Bronchial epithelial cell (primary cell): ENCODE measurements at places on chromosomes 7 and 10.

- DNase-seq, result peak; percentile 68
Observed at GRCh38 chr10:99975942-99976809, 33.6 kb downstream of the DNMBP start.

- peak; percentile 18 for DNase-seq
Observed at GRCh38 chr7:158782761-158783401, 46.4 kb downstream of the ESYT2 start.

GRCh38 chr10:71063401-71063800 lies 149.0 kb upstream of the UNC5B start:
- DNase-seq, result no peak

- peak; percentile 50 for DNase-seq
Observed at GRCh38 chr7:13077466-13077865, 390.0 kb downstream of the ARL4A start.

DNA sequence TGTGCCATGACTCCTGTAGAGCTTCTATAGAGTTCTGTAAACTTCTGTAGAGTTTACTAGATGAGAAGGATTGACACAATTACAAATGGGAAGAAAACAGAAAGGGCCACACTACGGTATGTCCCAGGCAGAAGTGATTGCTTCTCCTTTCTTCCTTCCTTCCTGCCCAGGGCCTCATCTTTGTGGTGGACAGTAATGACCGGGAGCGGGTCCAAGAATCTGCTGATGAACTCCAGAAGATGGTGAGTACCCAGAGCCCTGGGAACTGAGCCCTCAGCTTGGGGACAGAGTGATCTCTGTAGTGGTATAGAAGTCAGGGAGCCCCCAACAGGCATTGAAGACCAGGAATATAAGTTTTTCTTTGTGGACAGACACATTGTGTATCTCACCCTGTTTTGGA lies 1.7 kb downstream of the ARF5 start:
- DNase-seq, result no peak

DNA sequence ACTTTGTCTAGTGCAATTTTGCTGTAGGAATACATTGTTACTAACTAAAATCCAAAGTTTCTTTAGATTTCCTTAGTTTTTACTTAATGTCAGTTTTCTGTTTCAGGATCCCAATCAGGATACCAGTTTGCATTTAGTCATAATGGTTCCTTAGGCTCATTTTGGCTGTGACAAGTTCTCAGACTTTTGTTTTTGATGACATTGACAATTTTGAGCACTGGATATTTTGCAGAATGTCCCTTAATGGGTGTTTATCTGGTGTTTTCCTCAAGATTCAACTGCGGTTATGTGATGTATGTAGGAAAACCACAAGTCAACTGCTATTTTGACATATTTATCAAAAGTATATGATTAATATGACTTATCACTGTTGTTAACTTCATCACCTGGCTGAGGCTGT lies 482.6 kb downstream of the PCDH15 start:
- no peak for DNase-seq

GRCh38 chr7:90933041-90933440 lies 331.2 kb upstream of the FZD1 start:
- no peak for DNase-seq

GRCh38 chr7:36648441-36648840 lies 75.9 kb downstream of the AOAH start:
- DNase-seq, result peak; percentile 62

DNA sequence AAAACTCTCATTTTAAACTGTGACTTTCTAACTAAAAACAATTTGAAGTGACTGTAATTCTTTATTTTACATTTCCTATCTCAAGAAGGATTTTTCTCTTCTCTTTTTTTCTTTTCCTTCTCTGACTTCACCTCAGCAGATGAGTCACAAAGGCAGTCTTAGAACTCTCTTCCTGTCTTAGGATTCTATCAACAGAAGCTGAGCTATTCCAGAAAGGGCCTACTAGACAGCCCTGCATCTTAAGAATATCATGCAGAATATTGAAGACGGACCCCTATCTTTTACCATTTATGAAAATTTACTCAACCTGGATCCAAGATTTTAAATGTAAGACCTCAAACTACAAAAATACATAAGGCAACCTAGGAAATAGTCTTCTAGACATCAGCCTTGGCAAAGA lies 365.7 kb upstream of the SEMA3C start:
- peak; percentile 81 for DNase-seq

DNA sequence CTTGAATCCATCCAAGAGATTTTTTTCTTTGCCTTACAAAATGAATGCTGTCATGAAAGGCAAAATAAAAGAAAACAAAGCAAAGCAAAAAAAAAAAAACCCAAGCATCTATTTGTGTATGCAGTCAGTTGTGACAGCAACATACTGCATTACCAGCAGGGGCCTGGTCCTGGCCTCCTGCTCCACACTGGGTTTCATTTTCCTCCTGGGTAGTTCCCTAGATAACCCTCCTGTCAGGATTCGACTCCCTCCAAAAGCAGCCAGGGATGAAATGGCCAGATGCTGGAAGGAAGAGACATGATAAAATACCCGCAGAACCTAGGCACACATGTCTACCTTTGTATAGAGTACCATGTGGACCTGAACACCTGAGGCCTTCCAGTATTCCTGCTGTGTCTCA lies 148.6 kb downstream of the NRCAM start:
- no peak for DNase-seq

GRCh38 chr10:86164174-86164774 lies 202.3 kb downstream of the GRID1 start:
- DNase-seq, result no peak

DNA sequence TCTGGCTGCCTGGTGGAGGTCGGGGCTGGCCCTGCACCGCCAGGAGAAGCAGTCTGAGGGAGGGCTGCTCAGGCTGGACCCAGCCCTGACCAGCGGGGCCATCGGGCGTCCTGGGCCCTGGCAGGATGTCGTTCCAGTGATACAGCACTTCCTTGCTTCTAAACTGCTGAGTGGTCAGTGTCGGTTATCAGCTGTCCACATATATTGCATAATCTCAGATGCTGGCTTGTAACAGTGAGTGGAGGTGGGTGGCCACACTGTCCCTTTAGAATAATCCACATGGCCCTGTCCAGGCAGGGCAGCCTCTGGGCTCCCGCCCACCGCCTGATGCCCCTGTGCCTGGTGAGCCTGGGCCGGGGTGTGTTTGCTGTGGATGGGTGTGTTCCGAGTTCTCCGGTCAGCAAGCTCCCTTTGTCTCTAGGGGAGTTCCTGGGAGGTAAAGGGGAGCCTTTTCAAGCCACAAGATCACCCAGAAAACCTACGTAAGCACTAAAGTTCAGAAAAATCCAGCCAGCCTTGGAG lies 86.1 kb downstream of the LHPP start:
- DNase-seq, result no peak

DNA sequence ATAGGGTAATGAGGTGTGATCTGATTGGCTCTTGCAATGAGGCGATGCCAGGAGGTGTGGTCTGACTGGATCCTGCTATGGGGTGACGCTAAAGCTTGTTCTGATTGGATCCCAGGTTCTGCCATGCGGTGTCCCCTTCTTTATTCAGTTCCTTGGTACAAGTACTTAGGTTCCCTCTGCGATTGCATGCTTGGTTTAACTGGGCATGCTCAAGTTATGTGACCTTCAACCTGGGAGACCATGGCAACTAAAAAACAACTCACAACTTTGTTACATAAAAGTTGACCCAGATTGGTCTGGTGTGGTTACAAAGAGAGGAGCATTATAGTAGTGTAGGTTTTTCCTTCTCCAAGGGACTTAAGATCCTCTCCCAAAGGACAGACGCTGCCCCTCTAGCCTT lies 49.5 kb upstream of the DNAJC1 start:
- no peak for DNase-seq

GRCh38 chr10:75014516-75015230 lies 96.8 kb upstream of the SAMD8 start:
- DNase-seq, result no peak

- DNase-seq, result no peak
Observed at GRCh38 chr7:66092654-66093053, 17.0 kb downstream of the ASL start.

- no peak for DNase-seq
Observed at GRCh38 chr7:4077980-4078379, 604.1 kb upstream of the FOXK1 start.

- DNase-seq, result peak; percentile 78
Observed at GRCh38 chr10:35423505-35424306, 87.4 kb downstream of the CCNY start.

DNA sequence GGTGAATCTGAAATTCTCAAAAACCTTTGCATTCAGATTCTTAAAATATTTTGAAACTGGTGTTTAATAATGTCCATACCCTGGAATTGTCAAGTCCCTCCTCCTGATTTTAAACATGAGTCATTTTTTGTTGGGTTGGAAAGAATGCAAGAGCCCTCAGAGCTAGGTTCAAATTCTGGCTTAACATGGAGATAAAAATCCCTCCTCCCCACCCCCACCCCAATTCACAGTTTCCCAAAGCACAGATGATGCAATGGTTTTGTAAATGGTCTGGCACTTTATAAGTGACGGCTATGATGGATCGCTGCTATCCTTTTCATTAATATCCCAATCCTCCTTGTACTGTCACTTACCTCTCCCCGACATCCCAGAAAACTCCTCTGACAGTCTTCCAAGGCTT lies 332.8 kb downstream of the PLXNA4 start:
- no peak for DNase-seq

DNA sequence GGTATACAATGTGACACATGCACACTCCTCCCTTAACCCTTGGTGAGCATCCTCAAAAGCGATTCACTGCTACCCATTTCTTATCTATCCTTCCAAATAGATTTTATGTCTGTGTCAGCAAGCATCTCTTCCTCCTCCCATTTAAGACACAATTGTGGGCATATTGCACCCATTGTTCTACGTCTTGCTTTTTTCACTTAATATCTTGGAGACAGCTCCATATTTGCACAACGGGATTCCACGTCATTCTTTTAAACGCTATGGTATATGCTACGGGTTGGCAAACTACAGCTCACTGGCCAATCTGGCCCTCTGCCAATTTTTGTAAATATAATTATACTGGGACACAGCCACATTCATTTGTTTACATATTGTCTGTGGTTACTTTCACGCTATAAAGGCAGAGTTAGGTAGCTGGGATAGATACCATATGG lies 88.6 kb downstream of the RNF216 start:
- DNase-seq, result peak; percentile 85

GRCh38 chr10:29992914-29993313 lies 66.5 kb downstream of the JCAD start:
- DNase-seq, result no peak

GRCh38 chr10:66747451-66747850 lies 178.4 kb upstream of the LRRTM3 start:
- DNase-seq, result peak; percentile 57

DNA sequence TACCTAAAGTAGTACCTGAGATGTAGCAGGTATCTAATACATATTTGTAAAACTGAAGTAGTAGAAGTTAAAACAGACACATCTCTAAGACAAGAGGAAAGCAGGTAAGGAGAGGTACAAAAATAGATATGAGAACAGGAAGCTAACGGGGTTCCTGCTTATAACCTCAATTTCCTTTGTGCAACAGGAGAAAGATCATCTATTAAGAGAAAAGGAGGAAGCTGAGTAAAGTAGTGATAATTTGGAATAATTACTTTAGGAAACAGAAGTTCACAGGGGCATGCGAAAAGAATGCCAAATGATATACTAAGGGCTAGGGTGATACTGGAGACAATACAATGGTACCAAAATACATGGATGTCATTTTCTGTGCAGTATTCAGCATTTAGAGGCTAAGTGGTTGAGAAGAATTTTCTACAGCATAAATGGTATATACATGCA lies 108.7 kb downstream of the NRBF2 start:
- no peak for DNase-seq

GRCh38 chr7:101900103-101900502 lies 82.7 kb downstream of the CUX1 start:
- DNase-seq, result no peak
